Central memory CD4-positive, alpha-beta T cell (primary cell): ENCODE measurements at places on chromosomes 6 and 20.

GRCh38 chr6:101232961-101233360 lies 160.5 kb upstream of the GRIK2 start:
- DNase-seq, result no peak

DNA sequence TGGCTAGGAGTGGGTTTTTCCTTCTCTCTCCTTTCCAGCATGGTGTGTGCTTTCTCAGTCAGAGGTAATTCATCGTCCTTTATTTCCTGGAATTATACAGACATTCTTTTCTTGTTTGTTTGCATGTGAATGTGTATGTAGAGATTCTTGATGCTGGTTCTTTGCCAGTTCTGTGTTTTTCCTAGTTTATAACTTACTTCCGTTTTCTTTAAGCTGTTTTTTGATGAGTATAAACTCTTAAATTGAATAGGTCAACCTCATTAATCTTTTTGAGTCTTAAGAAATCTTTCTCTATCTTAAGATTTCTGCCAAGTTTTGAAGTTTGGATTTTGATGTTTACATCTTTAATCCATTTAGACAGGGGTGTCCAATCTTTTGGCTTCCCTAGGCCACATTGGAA lies 38.7 kb downstream of the IGF2R start:
- DNase-seq, result no peak

- no peak for DNase-seq
These were observed 81.8 kb downstream of the JAG1 start for GRCh38 chr20:10591946-10592521.

- no peak for DNase-seq
These were observed 161.1 kb upstream of the AKAP12 start for GRCh38 chr6:151078655-151079054.

DNA sequence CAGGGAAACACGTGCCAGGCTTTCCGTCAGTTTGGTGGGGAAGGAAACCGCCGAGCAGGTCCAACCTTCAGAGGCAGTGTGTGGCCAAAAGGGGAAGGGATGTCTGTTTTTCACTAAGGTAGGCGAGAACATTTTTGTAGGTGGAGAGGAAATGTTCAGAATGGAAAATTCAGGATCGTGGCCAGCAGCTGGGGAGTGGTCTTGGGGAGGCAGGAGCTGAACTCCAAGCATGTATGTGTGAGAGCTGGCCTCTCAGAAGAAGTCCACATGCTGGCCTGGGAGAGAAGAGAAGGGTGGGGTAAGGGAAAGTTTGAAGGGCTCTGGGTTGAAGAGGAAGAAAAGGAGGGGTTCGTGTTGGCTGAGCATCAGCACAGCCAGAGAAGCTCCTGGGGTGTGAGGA lies 74.9 kb downstream of the SYNDIG1 start:
- DNase-seq, result no peak

- DNase-seq, result no peak
These were observed 90.8 kb upstream of the AFDN start for GRCh38 chr6:167735951-167736288.

DNA sequence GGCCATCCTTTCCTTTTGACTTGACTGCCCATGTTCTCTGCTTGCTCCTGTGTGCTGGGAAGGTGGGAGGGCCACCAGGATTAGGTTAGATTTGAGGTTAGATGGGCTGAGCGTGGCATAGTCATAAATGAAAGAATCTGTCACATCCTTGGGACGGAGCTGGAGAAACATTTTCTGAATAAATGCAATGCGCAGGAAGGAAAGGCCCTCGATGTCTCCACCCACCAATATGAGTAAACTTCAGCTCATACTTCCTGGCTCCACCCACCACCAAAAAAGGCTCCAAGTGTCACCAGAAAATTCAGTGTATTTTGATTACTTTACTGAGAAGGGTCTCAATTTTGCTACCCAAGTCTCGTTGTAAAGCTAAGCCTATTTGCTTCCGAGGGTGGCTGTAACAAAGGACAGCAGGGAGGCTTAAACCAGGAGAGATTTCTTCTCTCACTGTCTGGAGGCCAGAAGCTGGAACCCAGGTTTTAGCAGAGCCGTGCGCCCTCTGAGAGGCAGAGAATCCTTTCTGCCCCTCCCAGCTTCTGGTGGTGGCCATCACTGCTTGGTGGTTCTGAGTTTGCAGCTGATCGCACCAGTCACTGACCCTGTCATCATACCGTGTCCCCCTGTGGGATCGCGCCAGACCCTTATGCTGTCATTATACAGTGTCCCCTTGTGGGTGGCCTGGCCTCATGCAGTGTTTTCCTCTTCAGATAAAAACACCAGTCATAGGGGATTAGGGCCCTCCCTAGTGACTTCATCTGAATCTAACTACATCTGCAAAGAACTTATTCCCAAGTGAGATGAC lies 137.8 kb downstream of the TTLL2 start:
- DNase-seq, result no peak
